Activated CD4-positive, alpha-beta T cell treated with anti-CD3 and anti-CD28 coated beads, Interleukin-2, Interleukin-6, amounts not matched to agents 100 ng/mL and 50 ng/mL, durations not matched to agents 16 hours and 8 hours (primary cell): ENCODE measurements at places on chromosomes 3 and 15.

DNA sequence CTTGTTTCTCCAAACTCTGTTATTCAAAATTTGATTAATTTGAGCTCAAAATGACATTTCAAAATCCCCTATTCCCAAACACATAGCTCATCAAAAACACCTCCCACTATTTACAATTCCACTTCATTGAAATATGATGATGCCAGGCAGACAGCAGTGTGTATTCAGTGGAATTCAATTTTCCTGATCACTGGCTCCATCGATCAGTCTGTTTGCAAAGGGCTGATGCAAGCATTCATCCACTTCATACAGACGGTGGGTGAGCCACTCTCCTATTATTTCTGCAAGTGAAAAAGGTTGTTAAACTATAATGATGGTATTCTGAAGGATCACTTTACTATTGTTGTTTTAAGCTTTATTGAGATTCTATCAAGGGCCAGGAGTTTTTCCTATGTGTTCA lies 90.7 kb downstream of the RTP4 start:
- DNase-seq: no peak

GRCh38 chr15:27218426-27218825 lies 247.4 kb downstream of the GABRG3 start:
- DNase-seq: no peak

DNA sequence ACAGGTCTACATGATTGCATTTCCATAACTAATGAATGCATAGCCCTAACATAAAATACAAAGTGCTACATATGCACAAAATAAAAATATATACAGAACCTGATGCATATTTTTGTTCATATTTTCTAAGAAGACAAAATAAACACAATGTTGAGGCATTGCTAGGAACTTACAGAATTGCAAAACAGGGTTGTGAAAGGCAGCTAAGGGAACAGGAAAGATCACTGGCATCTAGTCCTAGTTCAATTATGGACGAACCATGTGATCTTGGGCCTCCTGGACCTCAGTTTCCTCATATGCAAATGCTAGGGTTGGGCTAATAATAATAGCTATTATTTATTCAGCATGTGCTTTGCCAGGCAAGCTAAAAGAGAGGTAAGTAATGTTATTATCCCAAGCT lies 15.5 kb upstream of the NCEH1 start:
- DNase-seq: no peak

DNA sequence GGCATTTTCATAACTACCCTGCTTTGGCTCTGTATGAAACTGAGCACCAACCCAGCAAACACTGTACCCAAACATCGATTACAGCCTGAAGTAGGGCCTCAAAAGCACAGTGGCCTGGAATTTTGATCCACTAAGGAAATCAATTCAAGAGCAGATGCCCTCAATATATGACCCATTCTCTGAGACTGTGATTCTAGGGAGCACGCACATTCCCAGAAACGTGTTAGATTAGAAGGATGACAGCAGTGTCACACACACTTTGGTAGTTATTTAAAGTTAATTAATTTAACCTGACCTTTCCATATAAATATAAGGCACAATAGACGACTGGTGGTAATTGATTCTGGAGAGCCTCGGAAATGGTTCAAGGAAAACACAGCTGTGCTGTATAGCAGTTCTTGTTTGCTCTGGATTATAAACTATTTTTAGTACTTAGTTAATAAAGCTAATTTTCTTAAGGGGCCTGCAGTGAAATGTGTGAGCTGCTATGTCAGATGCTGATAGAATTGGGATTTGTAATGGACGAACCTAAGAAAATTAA lies 126.3 kb upstream of the ZNF385D start:
- no peak for DNase-seq

DNA sequence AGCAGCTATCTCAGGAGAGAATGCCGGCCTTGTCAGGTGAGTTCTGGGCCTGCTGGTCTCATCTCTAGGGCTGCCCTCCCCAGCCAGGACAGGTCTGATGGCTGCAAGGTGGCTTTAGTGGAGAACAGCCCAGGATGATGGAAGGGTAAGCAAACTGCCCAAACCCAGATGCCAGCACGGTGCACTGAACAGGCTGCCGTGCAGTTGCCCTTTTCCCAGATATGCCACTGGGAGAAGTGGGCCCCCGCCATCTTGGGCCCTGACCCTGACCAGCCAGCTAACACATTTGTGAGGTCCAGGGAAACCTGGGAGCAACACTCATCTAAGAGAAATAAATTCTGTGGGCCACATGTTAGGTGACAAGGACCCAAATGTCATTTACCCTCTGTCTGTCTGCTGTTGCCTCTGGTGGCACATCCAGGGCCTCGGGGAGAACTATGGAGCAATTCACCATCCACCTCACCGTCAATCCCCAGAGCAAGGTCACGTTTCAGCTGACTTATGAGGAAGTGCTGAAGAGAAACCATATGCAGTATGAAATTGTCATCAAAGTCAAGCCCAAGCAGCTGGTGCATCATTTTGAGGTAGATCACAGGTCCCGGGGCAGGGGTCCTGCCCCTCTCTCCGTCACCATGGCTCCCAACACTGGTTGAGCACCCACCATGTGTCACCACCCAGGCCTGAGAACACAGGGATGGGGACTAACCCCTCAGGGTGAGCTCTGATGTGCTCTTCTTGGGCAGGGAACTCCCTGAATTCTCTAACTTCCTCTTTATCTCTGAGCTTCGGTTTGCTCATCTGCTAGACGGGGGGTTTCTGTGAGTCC lies 1.8 kb downstream of the ITIH1 start:
- no peak for DNase-seq

GRCh38 chr3:128803307-128803706 lies 76.1 kb upstream of the ACAD9 start:
- no peak for DNase-seq

- DNase-seq: no peak
Observed at GRCh38 chr3:179021119-179021903, 50.3 kb downstream of the ZMAT3 start.

DNA sequence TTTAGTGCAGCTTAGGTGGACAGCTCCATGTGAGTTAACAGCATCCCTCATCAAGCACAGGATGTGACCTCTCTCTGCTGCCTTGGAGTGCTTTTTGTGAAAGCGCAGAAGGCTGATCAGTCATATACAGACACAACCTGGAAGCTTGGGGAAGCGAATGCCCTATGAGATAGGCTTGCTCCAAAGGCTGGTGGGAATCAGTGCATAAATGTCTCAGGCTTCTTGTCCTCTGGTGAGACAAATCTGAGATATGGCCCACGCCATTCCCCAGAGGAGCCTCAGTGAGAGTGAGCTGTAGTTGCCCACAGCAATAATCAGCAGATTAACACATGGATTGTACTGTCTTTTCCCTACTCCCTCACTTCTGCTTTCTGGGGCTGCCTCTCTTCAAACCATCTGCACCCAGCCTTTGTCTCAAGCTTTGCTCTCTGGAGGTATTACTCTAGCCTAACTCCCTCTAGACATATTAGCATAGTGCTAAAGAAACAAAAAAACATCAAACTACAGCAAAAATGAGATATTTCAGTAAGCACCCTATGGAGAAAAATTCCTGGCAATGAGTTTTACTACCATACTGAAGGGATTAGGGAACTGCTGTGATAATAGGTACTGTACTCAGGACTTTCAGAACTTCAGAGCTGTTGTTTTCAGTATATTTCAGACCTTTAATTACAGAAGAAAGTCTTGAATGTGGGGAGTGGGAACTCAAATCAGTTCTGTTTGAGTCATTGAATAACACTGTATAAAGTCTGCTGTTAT lies 113.7 kb downstream of the OXSM start:
- no peak for DNase-seq

DNA sequence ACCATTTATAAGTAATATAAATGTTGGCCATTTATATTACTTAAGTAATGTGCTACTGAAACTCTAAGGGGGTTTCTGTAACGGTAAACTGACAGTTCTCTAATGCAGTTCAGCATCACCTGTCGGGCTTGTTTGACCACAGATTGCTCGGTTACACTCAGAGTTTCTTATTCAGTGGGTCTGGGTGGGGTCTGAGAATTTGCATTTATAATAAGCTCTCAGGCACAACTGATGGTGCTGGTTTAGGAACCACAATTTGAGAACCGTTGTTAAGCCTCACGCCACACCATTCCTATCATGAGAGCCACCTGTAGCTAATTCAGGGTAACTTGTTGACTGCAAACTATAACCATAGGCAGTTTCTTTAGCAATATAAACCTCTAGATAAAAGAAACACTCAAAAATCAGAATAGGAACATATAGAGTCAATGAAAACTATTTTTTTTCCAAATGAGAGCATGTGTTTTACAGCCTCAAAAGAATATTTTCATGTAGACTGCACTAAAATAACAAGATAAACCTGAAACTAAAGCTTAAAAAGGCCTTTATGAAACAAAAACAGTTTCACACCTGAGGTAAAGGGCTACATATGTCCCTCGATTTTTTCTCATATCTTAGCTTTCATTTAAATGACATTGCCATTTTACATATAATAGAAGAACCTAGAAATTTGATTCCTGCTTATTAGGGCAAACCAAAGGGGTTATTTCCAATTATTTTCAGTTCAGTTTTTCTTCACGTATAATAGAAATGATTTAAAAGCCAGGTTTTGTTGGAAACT lies 604.8 kb downstream of the UNC13C start:
- DNase-seq: no peak

- no peak for DNase-seq
Observed at GRCh38 chr3:149727656-149728055, 24.6 kb downstream of the COMMD2 start.

- DNase-seq: no peak
Observed at GRCh38 chr3:8561370-8561769, 59.7 kb downstream of the LMCD1 start.

DNA sequence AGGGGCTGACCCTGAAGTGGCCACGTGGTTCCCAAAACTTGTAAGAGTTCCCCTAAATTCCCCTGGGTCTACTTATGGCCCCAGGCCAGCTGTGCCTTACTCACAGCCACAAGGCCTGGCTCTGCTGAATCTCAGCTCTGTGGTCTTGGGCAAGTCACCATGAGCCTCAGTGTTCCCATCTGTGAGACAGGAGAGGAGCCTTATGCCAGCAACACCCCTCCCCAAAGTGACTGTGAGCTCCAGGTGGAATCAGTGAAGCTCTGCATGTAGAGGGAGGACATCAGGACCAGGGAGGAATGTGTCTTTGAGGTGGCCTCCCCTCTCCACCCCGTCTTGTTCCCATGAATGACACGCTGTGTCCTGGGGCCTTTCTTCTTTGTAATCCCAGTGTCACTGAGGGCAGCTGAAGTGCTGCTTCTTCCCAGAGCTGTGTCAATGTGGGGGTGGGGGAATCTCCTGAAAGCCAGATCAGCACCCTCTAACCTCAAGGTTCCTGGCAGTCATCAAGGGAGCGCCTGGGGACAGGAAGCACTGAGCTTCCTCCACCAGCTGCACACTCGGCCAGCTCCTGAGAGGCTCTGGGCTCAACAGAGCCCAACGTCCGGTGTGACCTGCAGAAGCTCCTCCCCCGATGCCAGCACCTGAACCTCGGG lies 258.9 kb downstream of the UACA start:
- peak; percentile 69 for DNase-seq

DNA sequence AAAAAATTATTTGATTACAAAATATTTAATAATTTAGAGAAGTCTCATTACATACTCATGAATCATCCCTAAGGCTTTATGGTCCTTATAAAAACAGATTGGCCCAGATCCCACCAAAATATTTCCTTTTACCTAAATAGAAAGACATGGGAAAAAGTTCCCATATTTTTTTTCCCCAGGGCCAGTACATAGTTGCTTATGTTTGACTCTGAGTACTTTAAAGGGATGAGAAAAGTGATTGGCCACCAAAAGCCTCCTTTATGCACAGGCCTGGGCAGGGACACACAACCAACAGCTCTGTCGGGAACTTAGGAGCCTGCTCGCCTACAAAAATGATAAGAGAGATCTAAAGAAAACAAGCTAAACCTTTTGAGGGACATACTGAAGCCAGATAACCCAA lies 22.3 kb downstream of the KCNAB1 start:
- DNase-seq: no peak

DNA sequence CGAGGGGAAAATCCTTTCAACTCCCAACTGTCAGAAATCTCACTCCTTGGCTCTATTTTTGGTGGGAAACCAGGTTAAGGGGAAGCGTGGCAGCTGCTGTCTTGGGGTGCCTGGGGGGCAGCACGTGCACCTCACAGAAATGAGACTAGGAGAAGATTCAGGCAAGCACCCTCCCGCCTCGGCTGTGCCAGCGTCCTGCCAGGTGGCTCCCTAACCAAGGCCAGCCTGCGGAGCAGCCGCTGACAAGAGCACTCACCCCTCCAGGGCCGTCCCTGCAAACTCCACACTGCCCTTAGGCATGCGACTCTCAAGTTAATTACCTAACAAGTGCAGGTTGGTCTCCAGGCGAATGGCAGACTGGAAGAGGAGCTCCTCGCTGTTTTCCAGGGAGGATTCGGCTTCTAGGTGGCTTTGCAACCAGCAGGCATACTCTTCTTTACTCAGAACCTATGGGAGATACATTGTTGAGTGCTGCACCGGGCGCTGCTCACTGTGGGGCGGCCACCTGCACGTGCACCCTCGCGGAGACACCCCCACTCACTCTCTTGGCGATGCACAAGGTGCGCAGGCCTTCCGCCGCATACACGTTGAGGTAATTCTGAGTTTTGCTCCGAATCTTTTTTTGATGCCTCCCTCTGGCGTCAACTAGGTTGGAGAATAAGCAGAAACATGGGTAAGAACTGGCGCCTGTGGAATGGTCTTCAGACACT lies 155.3 kb downstream of the ATP10A start:
- DNase-seq: no peak

DNA sequence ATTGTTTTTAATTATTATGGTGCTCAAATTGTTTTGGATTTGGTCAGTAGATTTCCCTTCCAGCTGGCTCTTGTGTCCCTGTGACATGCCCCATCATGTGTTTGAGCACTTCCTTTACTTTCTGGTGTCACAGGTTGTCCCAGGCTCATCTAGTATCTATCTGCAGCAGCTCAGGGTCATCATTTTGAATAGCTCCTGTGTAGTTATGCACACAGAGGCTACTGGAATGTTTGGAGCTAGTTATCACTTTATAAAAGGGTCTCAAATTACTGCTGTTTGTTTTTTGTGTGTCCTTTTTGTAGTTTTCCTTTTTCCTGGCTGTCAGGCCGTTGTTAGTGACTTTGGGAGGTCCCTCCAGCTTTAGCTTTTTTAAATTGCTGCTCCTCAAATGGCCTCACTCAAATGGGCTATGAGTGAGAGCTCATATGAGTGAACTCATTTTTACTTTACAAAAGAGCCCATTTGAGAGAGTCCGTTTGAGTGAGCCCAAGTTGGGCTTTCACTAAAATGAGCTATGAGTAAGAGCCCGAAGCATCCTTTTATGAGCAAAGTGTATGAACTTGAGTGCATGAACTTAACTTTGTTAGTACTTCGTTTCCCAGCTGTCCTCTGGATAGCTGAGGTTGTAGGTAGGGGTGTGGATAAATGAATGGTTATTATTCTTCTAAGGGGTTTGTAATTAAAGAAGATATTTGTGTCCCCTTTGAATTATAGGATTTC lies 43.8 kb downstream of the SQOR start:
- no peak for DNase-seq

- no peak for DNase-seq
Observed at GRCh38 chr3:179948740-179949139, 88.0 kb downstream of the PEX5L start.
